ENCODE measurements at places on chromosomes 2 and 18. TPM values are rescaled to one million over a fixed set of nuclear protein-coding genes. Genes with fewer than 3 reads are reported as not detected.

DNA sequence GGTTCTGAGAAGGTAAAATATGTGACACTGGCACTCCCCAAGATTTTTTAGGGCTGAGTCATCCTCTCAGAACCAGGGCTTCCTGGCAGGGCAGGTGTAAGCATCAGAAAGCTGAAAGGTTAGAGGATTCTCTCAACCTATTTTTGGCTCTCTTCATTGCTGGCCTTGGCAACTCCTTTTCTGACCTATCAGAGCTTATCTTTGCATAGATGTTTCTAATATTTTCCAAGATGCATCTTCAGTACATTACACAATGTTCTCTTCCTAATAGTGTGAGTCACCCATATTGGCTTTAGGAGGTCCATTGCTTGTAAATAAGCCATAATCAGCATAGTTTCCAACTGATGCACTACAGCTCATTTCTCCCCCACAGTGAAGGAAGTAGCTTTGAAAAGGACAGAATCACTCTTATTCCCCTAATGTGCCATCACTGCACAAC, 2008.4 kb upstream of the PIK3C3 start:
- no peak overlapping the region for H3K4me3 ChIP-seq
- H3K27me3 ChIP-seq: no peaks in the 10 kb centered on the region
- H3K36me3 ChIP-seq: no peaks in the 10 kb centered on the region
- no peak overlapping the region for H3K27ac ChIP-seq

DNA sequence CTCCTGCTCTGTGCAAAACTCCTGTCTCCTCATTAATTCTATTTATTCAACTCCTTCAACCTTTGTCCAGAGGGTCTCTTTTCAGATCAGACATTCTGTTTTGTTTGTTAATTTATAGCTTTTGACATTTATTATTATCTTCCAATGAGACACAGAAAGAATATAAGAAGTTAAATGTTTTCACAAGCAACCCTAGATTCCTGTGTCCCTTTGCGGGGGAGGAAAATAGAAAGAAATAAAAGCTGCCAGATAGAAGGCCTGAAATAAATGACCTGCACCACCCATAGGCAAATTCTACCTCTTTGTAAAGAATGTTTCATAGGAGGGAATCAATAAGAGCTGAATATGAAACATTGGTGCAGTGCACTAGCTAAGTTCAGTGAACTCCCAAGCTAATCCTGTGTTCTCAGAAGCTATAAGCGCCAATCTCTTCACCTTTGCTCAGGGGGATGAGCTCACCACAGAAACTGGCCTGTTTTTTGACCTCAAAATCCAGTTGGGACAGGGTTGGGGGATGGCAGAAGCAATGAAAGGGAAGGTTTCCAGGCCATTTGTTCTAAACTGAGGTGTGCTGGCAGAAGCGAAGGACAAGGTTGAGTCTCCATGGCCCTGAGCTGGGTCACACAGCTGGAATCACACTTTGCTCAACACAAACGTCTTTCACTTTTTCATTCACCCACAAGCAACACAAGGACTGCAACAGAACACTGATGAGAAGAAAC, 258.6 kb downstream of the NRXN1 start:
- H3K36me3 ChIP-seq: no peaks in the 10 kb centered on the region
- H3K27ac ChIP-seq: no peak overlapping the region
- no peaks in the 10 kb centered on the region for H3K4me1 ChIP-seq
- H3K4me3 ChIP-seq: no peak overlapping the region
- no peak for DNase-seq

- H3K36me3 ChIP-seq: peaks cover 2% of the 10 kb centered on the region
- peaks cover 31% of the 10 kb centered on the region for H3K27me3 ChIP-seq
- peak within 1 kb of the TSS; percentile 54 for H3K4me3 ChIP-seq
- peaks cover 72% of the 10 kb centered on the region for H3K4me1 ChIP-seq
- peak within 1 kb of the TSS; percentile 87 for H3K27ac ChIP-seq
- DNase-seq: no peak
These were observed at the start of gene SPEG for GRCh38 chr2:219434718-219435525. Gene SPEG, plus strand, starts transcription at chr2:219434843. Its CDS starts 135 bp downstream, at chr2:219434978.

DNA sequence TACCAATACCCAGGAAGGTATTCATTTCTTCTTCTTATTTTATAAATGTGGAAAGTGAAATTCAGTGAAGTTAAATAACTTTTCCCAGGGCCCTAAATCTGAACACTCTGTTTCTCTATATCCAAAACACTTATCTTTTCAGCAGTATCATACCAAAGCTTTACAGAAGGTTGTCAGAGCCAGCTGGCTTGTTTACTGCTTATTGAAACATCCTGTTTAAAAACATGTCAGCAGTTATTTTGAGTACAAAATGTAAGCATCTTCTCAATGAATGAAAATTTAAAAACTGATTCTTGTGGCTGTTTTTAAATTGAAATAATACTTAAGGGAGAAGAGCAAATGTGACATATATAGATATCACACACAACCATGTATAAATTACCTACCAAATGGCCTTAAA, 11.3 kb upstream of the CDH19 start:
- H3K27ac ChIP-seq: no peak overlapping the region
- no peak for DNase-seq
- H3K4me3 ChIP-seq: no peak overlapping the region
- H3K36me3 ChIP-seq: no peaks in the 10 kb centered on the region

DNA sequence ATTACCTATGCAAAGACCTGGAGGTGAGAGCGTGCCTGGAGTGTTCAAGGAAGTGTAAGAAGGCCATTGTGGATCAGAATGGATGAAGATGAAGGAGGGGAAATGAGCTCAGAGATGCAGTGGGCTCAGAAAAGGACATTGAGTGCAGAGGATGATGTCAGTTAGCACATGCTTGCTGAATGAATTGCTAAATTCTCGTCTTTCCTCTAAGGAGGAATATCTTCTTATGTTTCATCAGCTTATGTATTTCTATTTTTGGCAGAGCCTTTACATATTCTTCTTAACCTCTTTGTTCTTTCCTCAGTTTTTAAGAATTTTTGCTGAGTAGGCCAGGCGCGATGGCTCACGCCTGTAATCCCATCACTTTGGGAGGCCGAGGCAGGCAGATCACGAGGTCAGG, 30.9 kb downstream of the FAM171B start:
- no peaks in the 10 kb centered on the region for H3K27me3 ChIP-seq
- peak overlapping the region; percentile 69 for H3K27ac ChIP-seq
- DNase-seq: peak; percentile 89
- no peak overlapping the region for H3K4me3 ChIP-seq
- H3K36me3 ChIP-seq: no peaks in the 10 kb centered on the region
- peaks cover 2% of the 10 kb centered on the region for H3K4me1 ChIP-seq

- H3K4me3 ChIP-seq: no peak overlapping the region
- no peaks in the 10 kb centered on the region for H3K27me3 ChIP-seq
- peak; percentile 33 for DNase-seq
- H3K27ac ChIP-seq: peak overlapping the region; percentile 83
- peaks cover 5% of the 10 kb centered on the region for H3K4me1 ChIP-seq
These were observed 16.9 kb upstream of the ZCCHC2 start for GRCh38 chr18:62505669-62506494.

DNA sequence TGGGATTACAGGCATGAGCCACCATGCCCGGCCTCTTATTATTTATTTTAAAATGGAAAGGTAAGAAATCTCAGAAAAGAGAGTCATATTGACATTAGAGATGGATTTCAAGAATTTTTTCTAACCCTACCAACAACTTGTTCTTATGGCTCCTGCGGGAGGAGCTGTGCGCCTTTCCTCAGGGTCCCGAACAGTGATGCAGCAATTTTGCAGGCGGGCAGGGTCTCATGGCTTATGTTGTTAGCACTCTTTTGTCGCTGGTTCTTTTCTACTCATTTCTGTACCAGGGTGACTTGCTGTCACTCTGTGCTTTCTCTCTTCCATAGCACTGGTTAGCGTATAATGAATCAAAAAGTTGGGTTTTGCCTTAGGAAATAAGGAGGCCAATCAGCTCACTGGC, 148.8 kb upstream of the DLGAP1 start:
- no peaks in the 10 kb centered on the region for H3K4me1 ChIP-seq
- no peak overlapping the region for H3K4me3 ChIP-seq
- DNase-seq: no peak

DNA sequence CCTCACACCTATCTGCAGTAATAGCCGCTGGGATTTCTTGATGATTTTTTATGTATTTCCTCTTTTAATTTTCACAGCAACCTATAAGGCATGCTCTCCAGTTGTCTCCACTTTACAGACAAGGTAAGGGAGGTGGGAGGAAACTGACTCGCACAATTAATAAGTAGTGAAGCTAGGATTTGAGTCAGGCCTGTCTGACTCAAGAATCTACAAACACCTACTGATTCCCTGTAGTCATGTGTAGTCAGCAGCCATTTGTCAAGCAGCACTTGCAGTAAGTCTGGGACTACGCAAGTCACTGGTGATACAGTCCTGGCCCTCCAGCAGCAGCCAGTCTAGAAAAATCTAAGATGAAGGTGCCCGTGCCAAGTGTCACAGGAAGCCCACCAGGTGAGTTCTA, 193.6 kb upstream of the PKDCC start:
- H3K4me3 ChIP-seq: no peak overlapping the region
- no peak for DNase-seq
- no peaks in the 10 kb centered on the region for H3K36me3 ChIP-seq
- H3K4me1 ChIP-seq: no peaks in the 10 kb centered on the region
- H3K27me3 ChIP-seq: peaks cover 9% of the 10 kb centered on the region

DNA sequence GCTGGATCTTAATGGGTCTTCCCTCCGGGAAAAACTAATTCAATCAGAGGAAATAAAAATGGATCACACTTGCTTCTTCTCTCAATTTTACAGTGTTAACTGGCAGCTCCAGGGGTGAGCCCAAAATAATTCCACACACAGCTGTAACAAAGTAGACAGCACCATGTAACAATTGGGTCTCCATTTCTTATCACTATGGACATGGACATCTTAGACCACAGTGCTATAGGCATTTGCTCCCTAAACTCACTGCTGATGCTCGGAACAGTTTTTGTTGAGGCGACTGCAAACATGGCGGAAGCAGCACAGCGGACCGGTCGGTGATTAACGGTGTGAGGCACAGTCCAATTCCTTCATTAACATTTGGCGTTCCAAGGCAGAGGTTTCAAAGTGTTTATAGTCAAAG, 144.7 kb upstream of the NCK2 start:
- H3K27me3 ChIP-seq: no peaks in the 10 kb centered on the region
- no peak overlapping the region for H3K4me3 ChIP-seq
- H3K4me1 ChIP-seq: peaks cover 8% of the 10 kb centered on the region
- DNase-seq: no peak
- no peaks in the 10 kb centered on the region for H3K36me3 ChIP-seq

- DNase-seq: no peak
- H3K27me3 ChIP-seq: no peaks in the 10 kb centered on the region
- no peaks in the 10 kb centered on the region for H3K4me1 ChIP-seq
- no peak overlapping the region for H3K4me3 ChIP-seq
- no peaks in the 10 kb centered on the region for H3K36me3 ChIP-seq
These were observed 293.0 kb upstream of the SPHKAP start for GRCh38 chr2:228474466-228474865.

- no peaks in the 10 kb centered on the region for H3K36me3 ChIP-seq
- H3K27ac ChIP-seq: no peak overlapping the region
- DNase-seq: no peak
- H3K4me1 ChIP-seq: no peaks in the 10 kb centered on the region
These were observed 235.7 kb downstream of the KCNJ3 start for GRCh38 chr2:154934213-154934612.

DNA sequence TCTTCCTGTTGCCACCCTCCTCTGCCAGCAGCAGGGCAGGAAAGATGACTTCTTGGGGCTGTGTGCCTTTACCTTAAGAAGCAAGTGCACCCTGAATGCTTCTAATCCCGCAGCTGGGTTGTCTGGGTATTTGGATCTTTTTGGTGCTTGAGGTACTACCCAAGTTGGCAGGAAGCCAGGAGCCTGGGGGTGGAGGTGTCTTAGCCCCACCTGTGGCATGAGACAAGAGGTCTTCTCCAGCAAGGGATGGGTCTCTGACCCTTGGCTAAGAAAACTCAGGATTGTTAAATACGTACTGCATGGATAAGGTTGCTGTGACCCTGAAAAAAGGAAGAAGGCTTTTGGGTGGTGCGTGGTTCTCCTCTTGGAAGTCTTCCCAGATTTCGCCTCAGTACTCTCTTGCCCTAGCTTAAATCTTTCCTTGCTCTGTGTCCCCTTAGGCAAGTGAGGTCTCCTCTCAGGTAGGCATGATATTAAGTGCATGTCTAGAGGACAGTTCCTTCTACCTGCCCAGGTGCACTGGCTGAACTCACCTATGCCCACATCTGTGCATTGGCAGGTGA, 4.3 kb downstream of the HPCAL1 start:
- no peak for DNase-seq
- no peaks in the 10 kb centered on the region for H3K36me3 ChIP-seq
- H3K27ac ChIP-seq: no peak overlapping the region
- H3K27me3 ChIP-seq: peaks cover 29% of the 10 kb centered on the region
- H3K4me3 ChIP-seq: no peak overlapping the region

DNA sequence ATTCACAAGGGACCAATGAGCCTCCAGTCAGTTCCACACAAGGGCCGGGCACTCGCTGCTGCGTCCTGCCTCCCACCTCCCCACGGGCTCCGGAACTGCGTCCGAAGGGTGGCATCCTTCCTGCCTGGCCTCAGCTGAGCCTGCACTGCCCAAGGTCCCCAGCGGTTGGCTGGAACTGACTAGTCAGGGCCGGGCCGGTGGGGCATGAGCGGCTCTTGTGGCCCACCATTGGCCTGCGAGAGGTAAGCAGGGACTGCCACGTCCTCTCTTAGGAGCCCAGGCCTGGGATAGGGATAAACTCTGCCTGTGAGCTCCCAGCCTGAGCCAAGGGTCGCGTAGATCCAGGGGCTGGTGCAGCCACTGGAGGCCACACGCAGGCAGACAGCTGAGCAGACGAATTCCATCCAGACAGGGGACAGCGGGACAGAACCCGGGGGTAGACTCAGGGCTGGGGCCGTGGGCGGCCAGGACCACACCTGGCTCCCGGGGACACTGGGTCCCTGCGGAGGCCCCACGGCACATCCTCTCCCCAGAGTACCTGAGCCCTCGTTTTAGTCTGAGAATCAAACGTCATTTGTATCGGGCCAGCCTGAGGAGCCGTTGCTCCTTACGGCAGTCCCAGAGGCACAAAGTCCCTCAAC, 148.4 kb downstream of the ZNF516 start:
- DNase-seq: no peak
- H3K27me3 ChIP-seq: no peaks in the 10 kb centered on the region
- H3K36me3 ChIP-seq: no peaks in the 10 kb centered on the region
- no peak overlapping the region for H3K27ac ChIP-seq
- no peak overlapping the region for H3K4me3 ChIP-seq

- H3K4me3 ChIP-seq: no peak overlapping the region
- peaks cover 72% of the 10 kb centered on the region for H3K36me3 ChIP-seq
- H3K4me1 ChIP-seq: peaks cover 11% of the 10 kb centered on the region
- no peak overlapping the region for H3K27ac ChIP-seq
These were observed 26.7 kb downstream of the POLR1A start for GRCh38 chr2:86078774-86079545.

DNA sequence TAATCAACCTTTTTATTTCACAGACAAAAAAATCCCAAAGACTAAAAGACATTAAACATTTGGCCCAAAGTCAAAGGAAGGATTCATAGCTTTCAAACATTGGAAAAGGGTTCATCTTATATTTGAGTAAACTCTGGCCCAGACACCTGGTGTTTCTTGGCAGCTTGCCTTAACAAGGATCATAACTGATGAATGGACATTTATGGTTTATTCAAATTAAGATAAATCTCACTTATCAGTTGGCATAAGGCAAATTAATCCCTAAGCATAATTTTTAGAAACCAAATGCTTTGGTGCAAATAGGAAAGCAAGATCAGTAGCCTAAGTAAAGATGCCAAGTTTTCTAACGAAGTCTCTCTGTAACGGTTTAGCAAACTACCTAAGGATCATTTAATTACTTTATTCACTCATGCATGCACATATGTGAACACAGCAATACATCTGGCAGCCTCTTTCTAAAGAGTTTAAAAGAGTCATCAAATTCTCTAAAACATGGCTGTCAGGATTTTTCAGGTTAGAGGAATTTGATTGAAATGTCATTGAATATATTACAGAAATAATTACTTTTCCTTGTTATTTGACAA, 323.4 kb upstream of the RBMS1 start:
- H3K4me3 ChIP-seq: no peak overlapping the region
- DNase-seq: peak; percentile 18
- H3K27ac ChIP-seq: no peak overlapping the region
- no peaks in the 10 kb centered on the region for H3K4me1 ChIP-seq

UGT1A8 gene
- not detected for polyA plus RNA-seq

POMC gene
- 2.4 TPM for polyA plus RNA-seq

WNT10A gene
- not detected for polyA plus RNA-seq
